ENCODE measurements at places on chromosomes 1 and 21.

DNA sequence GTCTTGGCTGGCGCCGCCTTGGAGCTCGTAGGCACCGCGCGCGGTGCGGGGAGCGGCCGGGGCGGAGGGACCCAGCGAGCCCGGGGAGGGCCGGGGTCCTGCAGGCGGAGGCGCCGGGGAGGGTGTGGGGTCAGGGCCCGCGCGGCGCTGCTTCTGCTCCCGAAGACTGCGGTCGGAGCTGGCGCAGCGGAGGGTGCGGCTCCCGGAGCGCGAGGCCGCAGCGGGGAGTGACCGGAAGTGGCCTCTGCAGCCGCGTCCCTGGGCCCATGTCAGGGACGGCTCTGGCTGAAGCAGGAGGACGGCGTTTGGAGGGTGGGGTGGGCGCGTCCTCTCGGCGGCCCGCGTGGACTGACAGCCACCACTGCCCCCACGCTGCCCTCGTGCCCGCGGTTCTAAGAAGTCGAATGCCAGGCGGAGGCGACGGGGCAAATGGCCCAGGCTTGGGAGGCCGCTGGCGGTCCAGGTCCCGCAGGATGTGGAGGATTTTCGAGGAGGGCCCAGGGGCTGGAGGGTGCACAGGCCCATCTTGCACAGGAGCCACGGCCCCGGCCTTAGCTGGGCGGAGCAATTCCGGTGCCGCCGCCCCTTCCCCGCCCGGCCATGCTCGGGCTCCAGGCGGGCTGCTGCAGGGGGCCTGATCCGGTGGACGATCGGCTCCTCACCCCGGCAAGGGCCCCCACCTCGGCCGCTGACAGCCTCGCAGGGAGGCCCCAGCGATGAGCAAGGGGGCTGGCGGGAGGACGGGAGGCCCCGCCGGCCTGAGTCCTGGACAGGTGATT, 7.7 kb upstream of the ZNF669 start:
- DNase-seq = no peak

GRCh38 chr1:206971029-206971655, 882 bp upstream of the FCAMR start:
- DNase-seq = no peak

DNA sequence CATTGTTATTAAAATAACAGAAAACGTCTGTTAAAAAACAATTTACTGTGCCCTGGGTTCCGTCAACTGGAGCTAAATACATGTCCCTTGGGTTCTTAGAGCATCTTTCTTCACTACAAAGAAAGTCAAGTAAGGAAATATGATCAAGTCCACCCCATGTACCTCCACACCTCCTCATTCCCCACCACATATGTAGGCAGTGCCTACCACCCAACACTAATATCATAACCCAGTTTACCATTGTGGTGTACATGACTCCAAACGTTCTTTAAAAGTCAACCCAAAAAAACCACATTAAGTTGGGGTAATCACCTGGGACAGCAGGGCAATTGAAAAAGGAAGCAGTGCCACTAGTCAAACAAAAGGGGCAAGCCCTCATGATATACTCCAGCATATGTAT, 7.8 kb upstream of the LRRC52 start:
- DNase-seq = no peak

- DNase-seq = no peak
These were observed 578.5 kb downstream of the USP25 start for GRCh38 chr21:16308269-16308668.

GRCh38 chr1:223844787-223845036, 1.0 kb downstream of the TP53BP2 start:
- no peak for DNase-seq

GRCh38 chr1:116105996-116106395, 5.2 kb upstream of the MAB21L3 start:
- no peak for DNase-seq
